ENCODE measurements at places on chromosomes 11 and 22.

DNA sequence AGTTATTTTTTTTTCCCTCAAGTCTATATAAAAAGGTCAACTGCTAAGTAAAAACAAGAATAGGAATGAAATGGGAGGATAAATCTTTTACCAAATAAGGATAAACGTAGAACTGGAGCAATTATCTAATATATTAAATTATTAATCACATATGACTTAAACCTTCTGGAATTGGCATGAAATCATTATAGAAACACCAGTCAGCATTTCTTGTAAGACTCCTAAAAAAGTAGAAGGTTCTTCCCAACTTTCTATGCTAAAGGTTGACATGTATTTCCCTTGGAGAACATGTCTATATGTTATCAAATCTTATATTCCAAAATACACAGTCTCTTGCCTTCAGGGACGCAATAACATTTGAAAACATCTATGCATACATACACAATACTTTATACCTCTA lies 143.2 kb downstream of the SBF2 start:
- DNase-seq: no peak

DNA sequence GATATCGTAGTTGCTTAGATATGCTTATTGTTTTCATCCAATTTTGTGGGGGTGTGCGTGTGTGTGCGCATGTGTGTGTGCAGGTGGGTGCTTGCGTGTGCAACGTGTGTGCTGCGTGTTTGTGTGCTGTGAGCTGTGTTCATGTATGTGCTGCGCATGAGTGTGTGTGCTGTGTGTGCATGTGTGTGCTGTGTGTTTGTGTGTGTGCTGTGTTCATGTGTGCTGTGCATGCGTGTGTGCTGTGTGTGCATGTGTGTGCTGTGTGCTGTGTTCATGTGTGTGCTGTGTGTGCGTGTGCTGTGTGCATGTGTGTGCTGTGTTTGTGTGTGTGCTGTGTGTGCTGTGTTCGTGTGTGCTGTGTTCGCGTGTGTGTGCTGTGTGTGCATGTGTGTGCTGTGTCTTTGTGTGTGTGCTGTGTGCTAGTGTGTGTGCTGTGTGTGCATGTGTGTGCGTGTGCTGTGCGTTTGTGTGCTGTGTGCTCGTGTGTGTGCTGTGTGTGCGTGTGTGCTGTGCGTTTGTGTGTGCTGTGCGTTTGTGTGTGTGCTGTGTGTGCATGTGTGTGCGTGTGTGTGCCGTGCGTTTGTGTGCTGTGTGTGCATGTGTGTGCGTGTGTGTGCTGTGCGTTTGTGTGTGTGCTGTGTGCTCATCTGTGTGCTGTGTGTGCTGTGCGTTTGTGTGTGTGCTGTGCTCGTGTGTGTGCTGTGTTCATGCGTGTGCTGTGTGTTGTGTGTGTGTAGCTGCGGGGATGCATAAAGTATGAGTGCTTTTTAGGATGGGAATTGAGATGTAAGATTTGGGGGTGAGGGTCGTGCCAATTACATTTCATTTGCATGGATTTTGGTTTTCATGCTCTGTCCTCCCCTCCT lies 7.6 kb downstream of the IGF2 start:
- no peak for DNase-seq

DNA sequence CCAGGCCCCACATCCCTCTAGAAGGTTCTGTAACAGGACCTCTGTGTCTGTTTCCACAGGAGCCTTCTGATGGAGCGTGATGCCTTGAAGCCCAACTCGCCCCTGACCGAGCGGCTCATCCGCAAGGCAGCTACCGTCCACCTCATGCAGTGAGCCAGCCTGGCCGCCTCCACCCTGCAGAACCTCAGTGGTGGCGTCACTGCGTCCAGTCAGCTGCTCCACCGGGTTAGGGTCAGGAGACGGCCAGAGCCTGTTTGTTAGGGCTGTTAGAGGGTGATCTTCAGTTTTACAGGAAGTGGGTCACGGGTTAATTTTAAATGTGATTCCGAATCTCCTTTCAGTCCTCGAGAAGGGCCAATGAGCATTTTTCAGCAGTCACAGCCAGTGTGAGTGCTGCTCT lies 3.9 kb upstream of the GTSE1 start:
- DNase-seq: no peak

- DNase-seq: no peak
Measured at GRCh38 chr22:28917747-28918549, 34.6 kb downstream of the ZNRF3 start.
